ENCODE measurements at places on chromosomes 1 and 21.

DNA sequence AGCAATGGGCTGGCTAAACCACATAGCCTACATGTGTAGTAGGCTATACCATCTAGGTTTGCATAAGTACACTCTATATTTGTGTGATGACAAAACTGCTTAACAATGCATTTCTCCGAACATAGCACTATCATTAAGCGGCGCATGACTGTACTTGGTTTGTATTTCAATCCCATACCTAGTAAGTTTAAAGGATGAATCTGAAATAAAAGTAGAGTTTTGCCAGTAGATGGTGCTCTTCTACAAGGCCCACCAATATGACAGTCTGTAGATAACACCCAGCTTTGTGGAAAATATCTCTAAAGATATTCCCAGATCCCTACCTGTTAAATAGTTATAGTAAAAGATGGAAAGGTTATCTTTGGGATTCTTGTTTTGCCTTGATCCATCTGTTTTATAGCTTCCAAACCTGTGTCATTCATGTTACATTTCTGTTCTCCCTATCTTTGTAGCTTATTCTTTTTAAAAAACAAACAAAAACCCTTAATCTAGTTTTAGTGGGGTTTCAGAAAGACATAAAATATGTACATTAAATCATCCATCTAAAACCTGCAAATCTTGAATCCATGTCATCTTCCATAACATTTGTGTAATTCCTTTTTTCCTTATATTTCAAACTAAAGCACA lies 33.9 kb upstream of the ASPM start:
- DNase-seq: no peak

DNA sequence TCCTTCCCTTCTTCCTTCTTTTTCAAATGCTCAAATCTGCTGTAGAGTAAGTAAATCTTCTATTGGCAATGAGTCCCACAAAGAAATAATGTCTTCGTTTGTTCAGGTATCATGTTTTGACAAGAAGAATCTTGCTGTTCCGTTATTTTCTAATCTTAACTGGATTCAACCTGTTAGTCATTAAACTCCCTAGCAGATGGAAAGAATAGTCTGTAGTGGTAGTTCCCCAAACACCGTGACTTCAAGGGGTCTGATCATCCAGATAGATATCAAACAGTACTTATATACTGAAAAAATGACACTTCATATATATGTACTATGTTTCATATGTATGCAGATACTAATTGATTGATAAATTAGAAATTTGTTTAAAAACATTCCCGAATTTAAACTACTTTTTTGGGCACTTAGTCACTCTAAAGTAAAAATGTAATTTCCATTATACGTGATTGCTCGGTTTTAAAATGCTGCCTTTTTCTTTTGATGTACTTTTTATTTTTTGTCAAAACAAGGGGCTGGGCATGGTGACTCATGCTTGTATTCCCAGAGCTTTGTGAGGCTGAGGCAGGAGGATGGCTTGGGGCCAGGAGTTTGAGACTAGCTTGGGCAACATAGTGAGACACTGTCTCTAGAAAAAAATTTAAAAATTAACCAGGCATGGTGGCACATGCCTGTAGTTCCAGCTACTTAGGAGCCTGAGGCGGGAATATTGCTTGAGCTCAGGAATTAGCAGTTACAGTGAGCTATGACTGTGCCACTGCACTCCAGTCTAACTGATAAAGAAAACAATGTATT lies 335.7 kb upstream of the SNX7 start:
- DNase-seq: no peak

- peak; percentile 57 for DNase-seq
These were observed 8.7 kb upstream of the TNFRSF14 start for GRCh38 chr1:2547210-2548067.

DNA sequence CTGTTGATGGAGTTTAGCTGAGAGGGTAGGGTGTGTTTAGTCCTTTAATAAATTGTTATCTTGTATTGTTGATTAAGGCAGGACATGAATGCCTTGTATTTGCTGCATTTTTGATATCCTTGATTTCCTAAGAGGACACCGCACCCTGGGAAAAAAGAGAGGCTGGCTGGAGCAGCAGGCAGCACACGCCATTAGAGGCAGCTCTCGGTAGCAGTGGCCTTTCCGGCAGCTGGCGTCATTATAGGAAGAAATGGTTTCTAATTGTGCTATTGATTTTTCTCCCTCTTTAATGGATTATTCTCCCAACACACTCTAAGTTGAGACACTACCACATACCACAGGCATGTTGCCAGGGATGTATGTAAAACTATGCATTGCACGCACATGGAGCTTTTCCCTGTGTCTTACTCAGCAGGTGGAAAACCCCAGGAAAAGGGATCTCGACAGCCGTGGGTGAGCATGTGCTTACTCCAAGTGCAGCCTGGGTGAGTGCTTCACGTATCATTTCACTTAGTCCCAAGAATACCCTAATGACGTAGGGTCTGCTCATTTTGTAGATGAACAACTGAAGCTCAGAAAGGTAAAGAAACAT lies 440.4 kb upstream of the RUNX1 start:
- no peak for DNase-seq

GRCh38 chr21:34148419-34148804 lies 75.0 kb downstream of the MRPS6 start:
- DNase-seq: no peak

- DNase-seq: peak; percentile 55
These were observed at the start of gene DHRS3 for GRCh38 chr1:12617901-12618660. TSS of gene DHRS3 (minus strand) at chr1:12618210. CDS start at chr1:12617348, 862 bp downstream.

DNA sequence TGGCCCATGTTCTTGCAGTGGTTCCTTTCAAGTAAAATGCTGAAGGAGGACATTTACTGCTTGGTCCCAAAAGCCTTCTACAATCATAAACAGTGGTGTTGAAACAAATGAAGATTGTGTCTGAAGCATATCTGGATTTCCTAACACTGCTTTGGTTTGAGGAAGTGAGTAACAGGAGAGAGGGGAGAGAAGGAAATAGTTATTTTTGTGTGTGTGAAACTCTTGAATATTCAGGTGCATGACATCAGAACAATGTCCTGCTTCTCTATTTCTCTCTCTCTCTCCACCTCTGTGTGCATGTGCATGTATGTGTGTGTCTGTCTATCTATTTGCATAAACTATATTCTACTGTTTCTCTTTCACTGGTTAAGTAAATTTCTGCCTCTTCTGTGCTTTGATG lies 61.4 kb upstream of the TNFSF18 start:
- no peak for DNase-seq

- DNase-seq: no peak
These were observed 59.0 kb upstream of the C8B start for GRCh38 chr1:57024855-57025254.

GRCh38 chr1:35611655-35612054 lies 29.7 kb downstream of the PSMB2 start:
- no peak for DNase-seq

DNA sequence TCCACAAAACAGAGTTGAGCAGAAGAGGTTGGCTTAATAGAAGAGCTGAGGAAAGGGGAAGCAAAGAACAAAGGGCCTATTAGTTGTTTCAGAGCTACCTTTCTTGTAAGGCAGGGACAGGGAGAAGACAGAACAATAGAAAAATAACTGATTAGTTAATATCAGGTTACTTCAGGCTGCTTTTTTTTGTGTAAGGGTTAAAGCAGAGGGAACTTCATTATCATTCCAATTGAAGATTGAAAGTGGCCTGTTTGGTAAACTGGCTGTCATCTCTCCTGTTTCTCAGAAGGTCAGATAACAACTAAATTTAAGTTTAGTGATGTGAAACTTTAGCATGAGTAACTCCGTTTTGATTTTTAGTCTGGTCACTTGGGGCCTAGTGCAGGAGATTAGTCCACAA lies 22.3 kb downstream of the CDC42 start:
- no peak for DNase-seq

DNA sequence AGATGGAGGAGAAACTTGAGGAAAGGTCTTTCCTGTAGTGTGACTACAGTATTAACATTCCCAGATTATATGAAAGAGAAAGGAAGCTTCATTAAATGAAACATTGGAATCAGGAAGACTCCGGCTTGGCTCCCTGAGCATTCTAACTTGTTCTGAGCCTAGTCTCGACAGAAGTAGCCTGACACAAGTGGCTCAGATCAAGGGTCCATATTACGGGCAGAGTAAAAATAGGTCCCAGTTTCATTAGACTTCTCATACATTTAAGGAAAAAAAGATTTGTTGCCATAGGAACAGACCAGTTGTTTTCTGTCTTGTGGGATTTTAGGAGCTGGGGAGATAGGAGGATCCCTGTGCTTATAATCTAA lies 12.8 kb downstream of the SMAP2 start:
- DNase-seq: no peak

- DNase-seq: no peak
These were observed 49.7 kb downstream of the MDM4 start for GRCh38 chr1:204565617-204566582.

Data from activated CD4-positive, CD25-positive, alpha-beta regulatory T cell (primary cell).